Stimulated activated CD8-positive, alpha-beta memory T cell treated with anti-CD3 and anti-CD28 coated beads, Interleukin-7, amount 100 ng/mL, for 24 hours (primary cell): ENCODE measurements at places on chromosomes 1 and 21.

DNA sequence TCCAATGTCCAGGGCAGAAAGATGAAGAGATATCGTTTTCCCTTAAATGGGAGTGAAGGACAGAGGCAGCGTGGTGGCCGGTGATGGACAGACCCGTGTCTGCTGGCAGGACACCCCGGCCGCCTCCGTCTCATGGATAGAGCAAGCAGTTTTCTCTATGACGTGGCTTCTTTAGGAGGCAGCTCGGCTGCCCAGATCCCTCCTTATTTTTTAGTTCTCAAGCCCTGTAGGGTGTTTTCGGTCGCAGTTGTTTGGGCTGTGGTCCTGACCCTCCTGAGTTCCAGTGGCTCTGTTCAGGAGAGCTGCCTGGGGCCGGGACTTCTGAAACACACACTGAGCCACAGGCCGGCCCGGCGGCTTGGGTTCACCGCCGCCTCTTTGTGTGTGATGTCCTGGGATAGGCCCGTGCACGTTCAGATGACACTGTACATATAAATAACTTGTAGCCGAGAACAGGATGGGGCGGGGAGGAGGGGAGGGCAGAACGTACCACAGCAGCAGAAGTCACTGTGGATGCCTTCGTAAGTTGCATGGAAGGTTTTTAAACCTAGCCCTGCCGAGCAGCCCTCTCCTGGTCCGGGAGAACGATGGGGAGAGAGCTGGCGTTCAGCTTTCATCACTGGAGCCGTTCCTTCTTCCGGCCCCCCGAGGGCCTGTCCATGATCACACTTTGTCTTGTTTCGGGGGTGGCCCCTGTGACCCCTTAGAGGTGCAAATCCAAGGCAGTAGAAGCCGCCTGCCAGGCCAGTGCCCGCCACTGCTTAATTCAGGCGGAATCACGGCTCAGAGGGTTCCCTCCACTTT lies 65.2 kb downstream of the SIK1 start:
- no peak for DNase-seq

GRCh38 chr1:45815667-45816458 lies 12.5 kb downstream of the MAST2 start:
- no peak for DNase-seq

DNA sequence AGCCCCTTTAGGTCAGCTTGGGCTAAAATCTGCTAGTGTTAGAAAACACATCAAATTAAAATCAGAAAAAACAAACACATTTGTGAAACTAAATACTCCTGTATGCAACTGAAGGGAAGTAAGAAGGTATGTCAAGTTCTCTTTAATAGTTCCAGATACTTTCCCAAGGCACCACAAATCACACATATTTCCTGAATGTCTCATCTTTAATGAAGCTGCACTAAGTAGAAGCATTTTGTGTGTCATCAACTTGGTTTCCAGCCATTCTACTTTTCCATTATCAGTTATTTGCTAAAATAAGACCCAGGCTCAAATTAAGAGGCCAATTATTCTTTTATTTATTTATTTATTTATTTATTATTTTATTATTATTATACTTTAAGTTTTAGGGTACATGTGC lies 34.7 kb downstream of the CRB1 start:
- DNase-seq: no peak

DNA sequence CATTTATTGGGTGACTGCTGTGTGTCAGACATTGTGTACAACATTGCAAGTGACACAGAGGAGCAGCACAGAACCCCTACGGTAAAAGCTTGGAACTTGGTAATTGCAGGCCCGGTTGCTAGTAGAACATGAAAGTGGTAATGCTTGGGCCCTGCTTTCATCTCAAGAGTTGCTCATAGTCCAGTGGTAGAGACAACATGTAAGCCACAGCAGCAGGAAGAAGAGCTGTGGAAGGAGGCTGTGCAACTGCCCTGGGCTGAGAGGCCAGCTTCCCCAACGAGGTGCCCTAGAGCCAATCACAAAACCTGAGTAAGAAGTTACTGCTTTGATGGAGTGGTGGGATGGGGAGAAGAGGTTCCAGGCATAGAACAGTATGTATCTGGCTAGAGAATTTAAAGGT lies 18.4 kb downstream of the CNIH4 start:
- DNase-seq: no peak

DNA sequence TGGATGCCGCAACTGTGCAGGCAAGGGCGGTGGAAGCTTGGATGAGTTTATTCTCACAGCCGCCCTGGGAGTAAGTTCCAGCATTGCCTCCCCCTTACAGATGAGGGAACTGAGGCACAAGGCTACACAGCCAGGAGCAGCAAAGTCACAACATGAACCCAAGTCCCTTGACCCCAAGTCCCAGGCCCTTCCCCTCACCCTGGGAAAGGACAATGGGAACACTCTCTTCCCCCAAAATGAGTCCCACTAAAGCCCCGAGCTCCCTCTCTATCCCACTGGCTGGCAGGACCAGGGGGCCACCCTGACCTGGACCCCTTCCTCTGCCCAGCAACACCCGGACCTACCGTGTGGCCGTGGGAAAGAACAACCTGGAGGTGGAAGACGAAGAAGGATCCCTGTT lies 3.9 kb downstream of the CTRC start:
- DNase-seq: no peak

DNA sequence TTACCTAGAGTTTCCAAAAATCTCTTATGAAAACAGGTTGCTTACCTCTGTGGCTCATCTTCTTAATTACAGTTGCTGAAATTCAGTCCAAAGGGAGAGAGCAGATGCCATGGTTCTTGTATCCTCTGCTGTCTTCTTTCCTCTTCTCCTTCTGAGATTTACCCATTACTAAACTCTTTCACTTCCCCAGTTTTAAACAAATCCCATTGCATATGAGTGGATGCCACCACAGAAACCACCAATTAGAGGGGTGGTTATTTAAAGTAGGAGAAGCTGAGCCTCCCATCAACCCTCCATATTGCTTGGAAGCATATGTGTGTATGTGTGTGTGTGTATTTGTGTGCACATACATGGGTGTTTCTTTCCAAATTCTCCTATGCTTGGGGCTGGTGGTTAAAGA lies 128.5 kb upstream of the KCNK1 start:
- no peak for DNase-seq

DNA sequence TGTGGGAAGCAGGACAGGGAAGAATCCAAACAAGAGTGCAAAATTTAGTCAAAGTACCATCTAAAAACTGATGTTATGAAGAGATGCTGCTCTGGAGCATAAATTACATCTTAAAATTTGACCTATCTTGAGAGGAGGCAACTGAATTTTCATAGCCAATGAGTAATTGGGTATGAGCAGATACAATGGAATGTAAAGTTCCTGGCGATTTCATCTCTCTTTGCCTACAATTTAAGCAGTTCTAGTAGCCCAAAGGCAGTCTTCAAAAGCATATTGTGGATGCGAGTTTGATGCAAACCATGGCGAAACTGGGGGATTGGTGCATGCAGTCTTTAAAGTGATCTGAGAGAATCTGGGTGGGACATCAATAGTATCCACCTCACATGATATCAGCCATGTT lies 1265.9 kb downstream of the BRINP3 start:
- DNase-seq: no peak
